ENCODE measurements at places on chromosomes 11 and 22.

DNA sequence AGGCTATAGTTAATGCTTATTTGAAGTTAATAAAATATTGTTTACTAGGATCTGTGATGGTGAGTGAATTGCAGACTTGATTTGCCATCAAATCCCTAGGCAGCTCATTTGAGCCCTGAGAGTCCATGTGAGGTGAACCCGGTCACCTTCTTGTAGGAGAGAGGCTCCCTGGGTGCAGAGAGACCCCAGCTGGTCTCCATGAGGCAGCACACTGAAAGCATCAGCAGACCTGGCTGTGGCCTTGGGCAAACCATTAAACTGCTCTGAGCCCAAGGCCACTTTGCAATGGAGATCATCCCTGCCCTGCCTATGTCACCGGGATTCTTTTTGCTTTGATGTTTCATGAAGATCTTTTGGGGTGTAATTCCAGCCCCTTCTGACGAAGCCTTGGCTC is 125.2 kb downstream of the MICAL2 start:
- DNase-seq: no peak

DNA sequence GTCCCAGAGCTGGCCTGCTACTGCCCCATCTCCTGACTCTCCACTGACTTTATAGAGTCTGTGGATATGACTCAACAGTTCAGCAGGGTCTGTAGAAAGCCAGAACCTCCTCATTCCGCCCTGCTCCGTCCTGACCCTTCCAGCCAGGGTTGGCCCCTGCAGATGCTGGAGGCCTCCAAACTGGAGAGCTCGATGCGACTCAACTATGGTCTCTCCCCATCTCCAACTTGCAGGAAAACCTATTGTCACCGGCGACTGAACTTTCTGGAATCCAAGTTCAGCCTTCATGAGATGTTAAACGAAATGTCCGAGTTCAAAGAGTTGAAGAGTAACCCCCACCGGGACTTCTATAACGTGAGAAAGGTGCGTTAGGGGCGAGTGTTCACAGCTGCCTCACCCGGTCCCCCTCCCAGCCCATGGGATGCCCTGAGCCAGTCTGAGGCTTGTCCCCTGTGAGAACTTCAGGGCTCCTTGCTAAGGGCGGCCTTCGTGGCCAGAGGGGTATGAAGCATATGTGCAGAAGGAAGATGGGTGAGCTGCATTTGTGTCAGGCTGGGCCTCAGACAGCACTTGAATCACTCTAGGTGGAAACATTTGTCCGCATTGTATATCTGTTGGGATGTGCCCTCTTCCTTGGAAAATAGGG is 32.1 kb downstream of the AMPD3 start:
- no peak for DNase-seq

- no peak for DNase-seq
Measured at GRCh38 chr11:129968591-129969419, 33.8 kb downstream of the PRDM10 start.

GRCh38 chr11:106249617-106250239 is 172.3 kb downstream of the AASDHPPT start:
- DNase-seq: no peak

GRCh38 chr11:131246663-131247062 is 123.8 kb upstream of the NTM start:
- DNase-seq: no peak

- no peak for DNase-seq
Measured at GRCh38 chr22:26573026-26573662, 16.8 kb downstream of the TPST2 start.

GRCh38 chr22:35303029-35303624 is 3.4 kb downstream of the TOM1 start:
- DNase-seq: no peak

GRCh38 chr22:50607659-50608020 is 7.0 kb downstream of the MAPK8IP2 start:
- DNase-seq: no peak

DNA sequence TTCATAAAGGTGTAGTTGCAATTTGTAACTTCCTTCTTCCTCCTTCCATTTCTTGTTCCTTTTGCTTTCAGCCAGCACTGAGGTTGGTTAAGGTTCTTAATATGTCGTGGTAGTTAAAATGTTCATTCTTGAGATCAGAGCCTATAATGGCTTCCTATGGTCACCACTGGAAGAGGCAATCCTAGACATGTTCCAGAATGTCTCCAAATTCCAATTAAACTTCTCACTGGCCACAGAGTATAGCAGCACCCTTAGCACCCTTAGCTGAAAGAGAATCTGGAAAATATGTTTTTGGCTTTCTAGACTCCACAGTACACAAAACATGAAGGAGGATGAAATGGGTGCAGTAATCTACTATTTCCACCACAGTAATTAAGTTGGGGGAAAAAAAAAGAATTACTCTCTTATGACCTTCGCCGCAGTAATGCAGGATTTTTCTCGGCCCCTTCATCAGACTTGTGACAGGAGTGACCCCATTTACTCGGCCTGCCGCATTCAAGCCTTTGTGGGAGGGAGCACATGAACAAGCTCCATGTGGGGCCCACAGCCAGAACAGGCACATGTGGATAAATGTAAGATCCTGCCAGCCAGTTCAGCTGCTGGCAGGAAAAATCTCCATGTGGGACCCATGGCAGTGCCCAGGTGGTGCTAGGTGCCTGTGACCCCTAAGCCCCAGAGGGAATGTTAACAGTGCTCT is 348.8 kb upstream of the ARHGAP42 start:
- no peak for DNase-seq
